ENCODE measurements at places on chromosomes 1 and 21.

DNA sequence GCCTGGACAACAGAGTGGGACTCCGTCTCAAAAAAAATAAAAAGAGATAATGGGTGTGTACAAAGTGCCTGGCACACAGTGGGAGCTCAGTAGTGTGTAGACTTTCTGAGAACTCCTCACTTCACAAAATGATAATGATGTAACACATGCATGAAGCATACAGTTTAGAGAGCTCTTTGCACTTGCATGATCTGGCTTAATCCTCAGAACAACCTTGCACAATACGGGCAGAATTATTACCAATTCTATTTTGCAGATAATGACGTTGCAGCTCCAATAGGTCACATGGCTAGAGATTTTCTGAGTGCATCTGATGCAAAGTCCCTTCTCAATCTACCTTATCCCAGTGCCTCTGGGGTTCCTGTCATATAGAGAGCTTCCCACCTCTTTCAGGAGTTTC lies 71.4 kb downstream of the CD247 start:
- no peak for DNase-seq

GRCh38 chr1:16607433-16607851 lies 5.9 kb downstream of the NBPF1 start:
- no peak for DNase-seq

- no peak for DNase-seq
Measured at GRCh38 chr1:21294266-21294989, 4.2 kb upstream of the ECE1 start.

DNA sequence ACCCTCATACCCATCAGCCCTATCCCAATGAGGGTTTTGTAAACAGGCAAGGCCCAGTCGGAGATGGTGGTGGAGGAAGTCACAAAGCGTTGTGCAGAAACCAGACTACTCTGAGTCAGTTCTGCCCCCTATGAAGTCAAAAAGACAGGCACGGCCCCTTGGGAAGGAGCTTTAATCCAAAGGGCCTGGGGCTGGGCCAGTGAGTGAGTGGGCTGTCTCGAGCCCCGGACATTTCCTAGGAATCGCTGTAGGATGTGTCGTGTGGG lies 442 bp upstream of the AHCYL1 start:
- DNase-seq = peak; percentile 74

GRCh38 chr1:192489748-192490147 lies 85.8 kb upstream of the RGS1 start:
- DNase-seq = no peak

- DNase-seq = no peak
Measured at GRCh38 chr1:3604468-3604974, 6.8 kb downstream of the MEGF6 start.

- no peak for DNase-seq
Measured at GRCh38 chr1:200369706-200370105, 40.1 kb downstream of the ZNF281 start.
